KBM-7 (cell line): ENCODE measurements at places on chromosomes 1 and 21.

- no peak for DNase-seq
Observed at GRCh38 chr1:185973645-185974044, 239.5 kb downstream of the HMCN1 start.

DNA sequence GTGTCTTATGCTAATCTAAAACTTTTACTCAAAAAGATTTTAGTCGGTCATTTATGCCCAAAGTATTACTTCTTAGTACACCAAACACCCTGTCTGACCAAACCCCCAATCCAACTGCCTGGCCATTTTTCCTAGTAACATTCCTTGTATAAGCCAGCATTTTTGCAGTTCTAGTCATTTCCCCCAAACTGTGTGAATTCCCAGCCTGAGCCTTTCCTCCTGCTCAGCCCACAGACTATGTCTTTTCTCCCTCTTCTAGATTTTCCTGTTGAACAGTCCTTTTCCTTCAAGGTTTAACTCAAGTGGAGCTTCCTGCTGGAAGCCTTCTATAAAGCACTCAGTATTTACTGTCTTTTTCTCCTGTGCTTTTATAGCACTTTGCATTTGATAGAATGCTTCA lies 843.8 kb downstream of the USP25 start:
- DNase-seq = no peak

GRCh38 chr21:25283720-25284119 lies 323.6 kb downstream of the MRPL39 start:
- DNase-seq = peak; percentile 48

- DNase-seq = no peak
Observed at GRCh38 chr1:81472387-81472786, 328.3 kb upstream of the ADGRL2 start.

- no peak for DNase-seq
Observed at GRCh38 chr1:167165948-167166689, 54.6 kb upstream of the POU2F1 start.

DNA sequence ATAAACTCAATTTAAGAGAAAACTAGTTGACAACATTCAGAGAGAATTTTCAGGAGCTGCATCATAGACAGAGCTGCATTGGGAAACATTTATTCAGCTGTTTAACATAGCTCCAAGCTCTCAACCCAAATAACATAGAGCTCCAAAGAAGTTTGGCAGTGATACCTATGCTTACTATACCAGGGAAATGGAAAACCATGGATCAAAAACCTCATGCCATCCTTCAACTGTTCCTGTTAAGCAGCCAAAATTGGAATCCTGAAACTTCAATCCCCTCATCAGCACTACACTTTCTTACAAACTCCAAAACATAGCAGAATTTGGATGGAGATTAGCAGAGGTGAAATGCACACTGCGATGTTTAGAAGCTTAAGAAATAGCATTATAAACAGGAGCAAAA lies 164.4 kb downstream of the USH2A start:
- no peak for DNase-seq

DNA sequence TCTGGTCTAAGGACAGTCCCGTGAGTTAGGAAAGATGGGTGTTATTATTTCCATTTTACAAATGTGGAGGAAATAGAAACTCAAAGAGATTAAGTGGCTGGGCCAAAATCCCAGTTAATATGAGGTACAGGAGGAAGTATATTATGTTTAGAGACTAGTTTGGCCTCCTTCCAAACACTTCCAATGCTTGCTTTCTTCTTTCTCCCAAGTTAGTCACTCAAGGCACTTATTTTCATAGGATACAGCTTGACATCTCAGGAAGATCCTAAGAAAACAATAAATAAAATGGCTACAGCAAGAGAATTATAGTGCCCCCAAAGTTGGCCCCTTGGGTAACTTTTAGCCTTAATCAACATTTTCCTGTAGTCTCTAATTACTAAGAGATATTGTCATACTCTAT lies 47.5 kb upstream of the IPO9 start:
- DNase-seq = no peak

- DNase-seq = no peak
Observed at GRCh38 chr1:51515982-51516648, 3.0 kb downstream of the EPS15 start.

DNA sequence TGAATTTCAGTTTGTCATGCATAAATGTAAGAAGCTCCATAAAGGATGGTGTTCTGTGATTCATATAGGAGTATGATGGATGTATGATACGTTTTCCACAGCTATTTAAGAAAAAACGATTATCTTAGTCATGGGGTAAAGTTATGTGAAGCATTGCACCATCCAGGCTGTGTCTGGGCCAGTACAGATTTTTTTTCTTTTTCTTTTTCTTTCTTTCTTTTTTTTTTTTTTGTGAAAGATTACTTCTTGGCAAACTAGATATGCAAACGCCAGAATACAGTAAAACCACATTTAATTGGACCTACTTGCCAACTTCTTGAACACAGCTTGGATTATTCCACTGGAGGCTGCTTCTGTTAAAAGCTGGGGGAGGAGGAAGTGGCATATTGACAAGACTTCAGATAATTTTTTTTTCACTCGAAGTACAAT lies 14.9 kb downstream of the ZBTB18 start:
- DNase-seq = no peak

DNA sequence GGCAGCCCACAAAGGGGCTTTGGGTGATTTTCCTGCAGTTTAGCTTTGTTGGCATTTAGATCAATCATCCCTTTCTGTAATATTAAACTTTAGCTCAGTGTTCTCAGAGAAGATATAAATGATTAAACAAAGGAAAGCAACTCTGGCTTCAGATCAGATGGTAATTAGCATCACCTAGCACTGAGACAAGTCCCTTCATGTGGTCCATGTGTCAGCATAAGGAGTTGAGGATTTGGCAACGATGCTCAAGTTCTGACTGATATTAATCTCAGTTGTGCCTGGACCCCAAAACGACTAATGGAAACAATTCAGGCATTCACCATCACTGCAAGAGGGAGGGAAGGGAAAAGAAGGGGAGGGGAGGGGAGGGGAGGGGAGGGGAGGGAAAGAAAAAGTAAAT lies 60.4 kb downstream of the SEC16B start:
- DNase-seq = no peak

- no peak for DNase-seq
Observed at GRCh38 chr1:100700586-100700985, 19.0 kb upstream of the VCAM1 start.

GRCh38 chr1:93490357-93490756 lies 42.4 kb downstream of the FNBP1L start:
- peak; percentile 49 for DNase-seq

DNA sequence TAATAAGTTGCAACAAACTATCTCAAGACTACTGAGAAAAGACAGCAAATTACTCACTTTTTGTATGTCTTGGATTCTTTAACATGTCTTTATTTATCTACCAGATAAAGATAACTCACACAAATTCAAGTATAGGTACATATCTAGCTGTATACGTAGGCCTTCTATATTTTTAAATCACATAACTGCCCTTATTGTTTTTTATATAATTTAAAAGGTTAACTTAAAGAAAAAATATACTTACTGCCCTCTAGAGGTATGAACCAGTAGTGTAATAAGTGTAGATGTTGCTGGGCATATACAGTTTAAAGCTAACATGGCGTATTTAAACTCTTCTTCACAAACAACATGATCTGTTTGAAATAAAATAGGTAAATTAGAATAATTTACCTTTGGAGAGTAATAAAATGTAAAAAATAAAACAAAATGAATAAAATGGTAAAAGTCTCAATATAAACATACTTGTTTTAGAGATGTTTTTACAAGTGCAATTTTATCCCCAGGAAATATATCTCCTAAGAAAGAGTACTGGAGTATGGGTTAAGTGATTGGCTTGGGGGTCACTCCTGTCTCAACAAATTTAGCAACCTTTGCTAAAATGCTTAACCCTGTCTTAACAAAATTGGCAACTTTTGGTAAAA lies 235.2 kb downstream of the KCNT2 start:
- peak; percentile 29 for DNase-seq

DNA sequence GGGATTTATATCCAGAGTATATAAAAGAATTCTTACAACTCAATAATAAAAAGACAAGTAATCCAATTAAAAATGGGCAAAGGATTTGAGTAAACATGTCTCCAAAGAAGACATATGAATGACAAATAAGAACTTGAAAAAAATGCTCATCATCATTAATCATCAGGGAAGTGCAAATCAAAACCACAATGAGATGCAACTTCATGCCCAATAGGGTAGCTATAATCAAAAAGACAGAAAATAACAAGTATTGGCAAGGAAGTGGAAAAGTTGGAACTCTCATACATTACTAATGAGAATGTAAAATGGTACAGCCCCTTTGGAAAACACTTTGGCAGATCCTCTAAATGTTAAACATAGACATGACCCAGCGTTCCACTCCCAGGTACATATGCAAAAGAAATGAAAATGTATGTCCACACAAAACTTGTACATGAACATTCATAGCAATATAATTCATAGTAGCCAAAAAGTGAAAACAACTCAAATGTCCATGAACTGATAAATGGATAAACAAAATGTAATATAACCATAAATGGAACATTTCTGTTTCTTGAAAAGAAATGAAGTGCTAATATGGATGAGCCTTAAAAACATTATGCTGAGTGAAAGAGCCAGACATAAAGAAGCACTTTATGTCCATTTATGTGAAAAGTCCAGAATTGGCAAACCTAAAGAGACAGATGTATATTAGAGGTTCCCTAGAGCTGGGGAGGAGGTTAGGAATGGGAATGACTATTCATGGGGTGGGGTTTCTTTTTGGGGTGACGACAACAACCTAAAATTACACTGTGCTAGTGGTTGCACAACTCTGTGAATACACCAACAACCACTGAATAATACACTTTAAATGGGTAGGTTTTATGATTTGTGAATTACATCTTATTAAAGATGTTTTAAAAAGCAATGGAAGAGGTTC lies 259.7 kb downstream of the RHOU start:
- DNase-seq = no peak

- DNase-seq = peak; percentile 28
Observed at GRCh38 chr1:56516539-56517252, 62.7 kb downstream of the PLPP3 start.

DNA sequence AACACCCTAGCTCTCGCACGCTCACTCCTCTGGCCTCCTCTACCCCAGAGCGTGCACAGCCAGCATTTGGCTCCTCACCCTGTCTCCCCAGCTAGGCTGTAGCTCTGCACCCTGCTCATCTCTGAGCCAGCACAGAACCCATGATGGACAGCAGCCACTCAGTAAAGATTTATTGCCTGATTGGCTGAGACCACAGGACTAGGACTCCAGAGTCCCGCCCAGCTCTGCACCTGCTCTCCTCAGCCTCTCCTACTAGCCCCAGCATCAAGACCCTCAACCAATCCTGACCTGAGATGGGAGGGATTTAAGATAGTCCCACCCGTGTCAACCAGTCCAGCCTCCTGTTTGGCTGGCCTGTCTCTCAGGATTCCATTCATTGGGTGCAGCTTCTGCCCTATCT lies 9.3 kb downstream of the C1QB start:
- DNase-seq = peak; percentile 26

DNA sequence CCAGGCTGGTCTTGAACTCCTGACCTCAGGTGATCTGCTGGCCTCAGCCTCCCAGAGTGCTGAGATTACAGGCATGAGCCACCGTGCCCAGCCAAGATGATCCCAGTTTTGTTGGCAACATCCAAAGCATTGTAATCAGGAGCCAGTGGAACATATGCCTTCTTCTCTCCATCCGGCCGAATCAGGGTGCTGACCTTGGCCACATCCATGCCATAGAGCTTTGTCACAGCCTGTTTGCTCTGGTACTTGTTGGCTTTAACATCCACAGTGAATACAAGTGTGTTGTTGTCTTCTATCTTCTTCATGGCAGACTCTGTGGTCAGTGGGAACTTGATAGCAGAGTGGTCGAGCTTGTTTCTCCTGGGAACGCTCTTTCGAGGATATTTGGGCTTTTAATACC lies 17.1 kb downstream of the TNFRSF8 start:
- no peak for DNase-seq

- no peak for DNase-seq
Observed at GRCh38 chr1:230377851-230378250, 48.3 kb downstream of the PGBD5 start.

GRCh38 chr1:7261490-7261889 lies 476.2 kb downstream of the CAMTA1 start:
- DNase-seq = no peak

- DNase-seq = peak; percentile 65
Observed at GRCh38 chr1:93080179-93080823, 1.2 kb downstream of the MTF2 start.

DNA sequence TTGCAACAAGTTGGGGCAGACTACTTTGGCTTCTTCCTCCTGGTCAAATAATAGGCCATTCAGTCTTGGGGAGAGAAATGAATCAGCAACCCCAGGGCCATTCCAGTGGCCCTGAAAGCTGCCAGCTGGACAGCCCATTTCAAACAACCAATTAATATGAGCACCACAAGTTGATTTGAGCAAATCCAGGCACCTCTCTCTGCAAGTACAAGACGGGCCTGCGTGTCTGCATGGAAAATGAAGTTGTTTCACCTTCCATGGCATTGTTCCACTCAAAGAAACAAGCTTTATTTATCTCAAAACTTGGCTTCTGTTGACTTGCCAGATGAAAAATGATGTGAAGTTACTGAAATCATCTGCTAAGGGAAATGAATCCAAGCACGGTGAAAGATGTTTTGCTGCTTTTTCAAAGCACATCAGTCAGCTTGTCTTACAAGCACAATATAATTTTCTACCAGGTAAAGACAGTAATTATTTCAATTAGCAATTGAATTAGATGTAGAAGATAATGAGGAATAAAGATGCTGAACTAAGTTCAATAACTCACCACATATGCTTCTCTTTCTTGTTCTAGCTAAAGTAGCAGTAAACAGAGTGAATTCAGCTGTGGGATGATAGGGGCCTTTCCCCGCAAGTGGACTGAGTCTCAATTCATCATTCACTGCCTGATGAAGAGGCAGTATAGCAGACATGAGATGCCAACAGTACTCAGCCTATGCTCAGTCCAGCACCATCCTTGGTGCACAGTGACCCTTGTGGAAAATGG lies 95.2 kb upstream of the SSX2IP start:
- DNase-seq = no peak

GRCh38 chr1:48908606-48909005 lies 131.9 kb upstream of the BEND5 start:
- DNase-seq = no peak

DNA sequence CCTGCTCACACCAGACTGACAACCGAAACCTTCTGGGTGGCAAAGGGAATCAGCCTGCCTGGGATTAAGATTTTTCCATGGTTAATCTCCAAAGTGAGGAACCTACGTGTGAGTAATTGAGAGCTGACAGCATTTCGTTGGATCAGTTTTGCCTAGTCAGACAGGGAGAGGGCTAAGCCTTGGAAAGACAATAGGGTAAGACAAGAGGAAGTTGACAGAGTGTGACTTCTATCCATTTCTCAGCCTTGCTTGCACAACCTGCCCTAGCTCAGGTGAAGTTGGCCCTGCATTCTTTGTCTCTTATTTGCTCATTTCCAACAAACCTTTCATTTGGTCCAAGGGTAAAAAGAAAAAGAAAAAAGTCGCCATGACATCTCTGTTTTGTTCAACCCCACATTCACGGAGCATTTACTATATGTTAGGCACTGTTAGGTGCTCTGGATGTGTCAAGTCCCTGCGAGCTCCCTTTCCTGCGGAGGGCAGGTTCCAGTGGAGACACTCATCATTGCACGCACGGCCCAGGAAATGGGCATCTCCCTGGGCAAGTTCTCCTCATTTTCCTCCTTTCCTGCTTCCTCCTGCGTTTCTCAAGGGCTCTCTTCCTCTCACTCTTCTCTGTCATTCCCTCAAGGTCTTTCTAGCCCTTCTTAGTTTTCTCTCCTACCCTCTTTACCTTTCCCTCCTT lies 23.3 kb downstream of the KIRREL1 start:
- no peak for DNase-seq
